ENCODE measurements at places on chromosomes 3 and 15. TPM values are rescaled to one million over a fixed set of nuclear protein-coding genes. Genes with fewer than 3 reads are reported as not detected.

Gene UROC1
- not detected for total RNA-seq

Gene ACKR4
- total RNA-seq: 0.23 TPM

Gene TEX55
- total RNA-seq: not detected

Gene TMEM207
- total RNA-seq: not detected

Gene ITIH4
- not detected for total RNA-seq

Gene UBA7
- 52.0 TPM for total RNA-seq

Gene C3orf85
- not detected for total RNA-seq

Gene GOLGA8B
- 8.3 TPM for total RNA-seq

Gene NR1I2
- total RNA-seq: not detected

Data from pericardium fibroblast (primary cell).